ENCODE measurements at places on chromosomes 13 and 19. TPM values are rescaled to one million over a fixed set of nuclear protein-coding genes. Genes with fewer than 3 reads are reported as not detected.
A peak's percentile ranks its signal among the peaks of the same experiment; 100 is the strongest.

ZNF563 gene
- total RNA-seq: 0.70 TPM

DNA sequence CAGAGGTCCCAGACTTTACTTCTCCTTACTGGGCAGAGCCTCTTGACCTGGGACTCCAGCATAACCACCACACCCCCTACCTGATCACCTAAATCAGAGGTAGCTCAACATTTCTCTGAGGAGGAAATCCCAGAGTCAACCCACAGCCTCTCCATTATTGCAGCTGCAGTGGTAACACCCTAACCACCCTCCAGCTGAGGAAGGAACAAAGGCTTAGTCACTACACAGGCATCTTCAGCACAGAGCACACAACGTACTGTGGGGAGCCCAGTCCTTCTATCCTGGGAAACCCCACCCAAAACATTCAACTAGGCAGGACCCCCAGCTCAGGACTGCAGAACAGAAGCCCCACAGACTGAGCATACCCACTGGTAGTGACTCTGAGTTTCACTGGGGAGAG, 824.7 kb upstream of the SLITRK5 start:
- no peak for DNase-seq

DNA sequence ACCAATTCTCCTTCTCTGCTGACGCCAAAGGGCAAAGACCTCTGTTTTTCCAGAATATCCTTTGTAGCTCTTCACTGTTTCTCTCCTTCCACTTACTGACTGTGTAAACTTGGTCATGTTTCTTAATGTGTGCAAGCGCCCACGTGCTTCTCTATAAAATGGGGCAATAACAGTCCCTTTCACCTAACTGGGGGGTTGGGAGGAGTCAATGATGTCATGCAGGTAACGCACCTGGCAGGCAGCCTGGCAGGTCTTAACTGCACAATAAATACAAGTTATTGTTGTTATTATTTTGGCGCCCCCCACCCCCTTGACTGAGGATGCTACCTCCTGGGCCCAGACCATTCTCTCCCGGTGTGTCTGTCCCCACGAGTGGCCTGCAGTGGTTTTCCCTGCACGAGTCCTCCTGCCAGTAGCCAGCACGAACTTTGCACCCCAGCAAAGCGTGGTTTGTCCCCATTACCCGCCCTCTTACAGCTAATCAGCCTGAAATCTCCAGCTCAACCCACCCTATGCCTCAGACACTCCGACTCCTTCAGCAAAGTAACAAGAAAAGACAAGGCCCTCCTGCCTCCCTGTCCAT, 5.3 kb downstream of the SBSN start:
- peak; percentile 26 for DNase-seq

GRCh38 chr13:37446503-37446902, 152.1 kb downstream of the POSTN start:
- no peak for DNase-seq
